ENCODE measurements at places on chromosomes 7 and 10.

DNA sequence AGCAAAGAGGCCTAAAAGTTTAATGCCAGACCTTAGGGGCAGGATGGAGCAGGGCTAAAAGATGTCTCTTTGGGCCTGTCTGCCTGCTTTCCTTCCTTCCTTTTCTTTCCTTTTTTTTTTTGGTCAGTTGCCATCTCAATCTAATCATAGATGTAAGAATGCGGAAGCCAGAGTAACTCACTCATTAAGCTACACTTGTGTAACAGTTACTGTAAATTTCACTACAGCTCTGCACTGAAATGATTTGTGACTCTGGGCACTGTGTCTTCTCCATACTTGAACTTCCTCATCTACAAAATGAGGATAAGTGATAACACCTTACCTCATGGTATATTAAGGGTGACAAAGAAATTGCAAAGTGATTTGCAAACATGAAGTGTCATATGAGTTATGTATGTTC lies 75.5 kb upstream of the AGK start:
- no peak for DNase-seq

DNA sequence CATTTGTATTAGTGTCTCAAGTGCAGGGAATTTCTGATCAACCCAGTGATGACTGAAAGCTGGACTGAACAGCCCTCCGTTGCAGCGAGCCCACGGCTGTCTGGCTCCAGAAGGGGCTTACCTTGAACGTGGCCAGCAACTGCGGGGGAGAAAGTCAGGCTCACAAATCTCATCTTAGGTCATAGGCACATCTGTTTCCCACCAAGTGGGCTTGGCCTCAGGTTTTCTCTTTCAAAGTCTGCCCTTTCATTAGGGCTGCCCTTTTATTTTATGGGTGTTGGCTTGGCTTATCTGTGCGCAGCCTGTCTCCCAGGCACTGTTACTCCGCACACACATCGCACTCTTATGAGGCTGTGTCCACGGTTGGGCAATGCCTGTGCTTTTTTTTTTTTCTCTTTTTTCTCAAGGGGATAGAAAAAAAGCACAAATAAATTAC lies 178.0 kb downstream of the JCAD start:
- no peak for DNase-seq

- DNase-seq: peak; percentile 41
Measured at GRCh38 chr10:97549587-97550322, 22.8 kb upstream of the ANKRD2 start.

DNA sequence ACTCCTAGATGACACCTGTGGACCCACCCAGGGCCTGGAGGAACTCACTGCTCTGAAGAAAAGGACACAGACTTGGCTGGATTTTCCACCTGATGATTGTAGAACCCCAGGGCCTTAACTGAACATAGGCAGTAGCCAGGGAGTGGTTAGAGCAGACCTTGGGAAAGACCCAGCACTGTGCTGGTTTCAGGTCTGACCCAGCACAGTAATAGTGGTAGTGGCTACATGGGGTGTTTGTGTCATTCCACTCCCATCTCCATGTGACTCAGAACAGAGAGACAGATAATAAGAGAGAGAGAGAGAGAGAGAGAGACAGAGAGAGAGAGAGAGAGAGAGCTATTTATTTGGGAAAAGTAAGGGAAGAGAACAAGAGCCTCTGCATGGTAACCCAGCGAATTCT lies 239.1 kb upstream of the MEOX2 start:
- no peak for DNase-seq

GRCh38 chr10:81288544-81288943 lies 586.5 kb upstream of the NRG3 start:
- DNase-seq: no peak

- DNase-seq: no peak
Measured at GRCh38 chr7:133931053-133931452, 196.1 kb upstream of the LRGUK start.

DNA sequence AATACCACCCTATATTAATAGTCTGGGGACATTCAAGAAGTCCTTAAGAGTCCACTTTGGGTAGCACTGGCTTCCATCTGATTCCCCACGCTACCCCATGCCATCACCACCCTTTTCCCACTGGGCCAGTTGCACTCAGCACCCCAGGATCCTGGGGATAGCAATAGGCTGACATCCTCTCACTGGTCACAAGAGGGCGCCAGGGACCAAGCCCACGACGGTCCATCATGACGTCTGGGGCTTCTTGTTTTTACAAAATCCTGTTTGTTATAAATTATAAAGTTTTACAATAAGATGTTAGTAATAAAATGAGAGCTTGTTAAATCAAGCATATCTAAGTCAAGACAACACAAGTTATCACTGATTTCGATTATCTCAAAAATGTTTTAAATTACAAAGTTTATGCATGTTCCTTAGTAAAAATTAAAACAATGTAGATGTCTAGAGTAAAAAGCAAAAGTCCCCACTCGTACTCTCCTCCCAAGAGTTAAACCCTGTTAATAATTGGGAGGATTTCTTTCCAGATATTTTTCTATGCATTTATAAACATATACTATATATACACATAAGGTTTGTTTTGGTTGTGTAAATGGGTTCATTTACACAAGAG lies 15.4 kb downstream of the GPNMB start:
- DNase-seq: peak; percentile 90

- no peak for DNase-seq
Measured at GRCh38 chr10:128158021-128158795, 32.0 kb upstream of the MKI67 start.

DNA sequence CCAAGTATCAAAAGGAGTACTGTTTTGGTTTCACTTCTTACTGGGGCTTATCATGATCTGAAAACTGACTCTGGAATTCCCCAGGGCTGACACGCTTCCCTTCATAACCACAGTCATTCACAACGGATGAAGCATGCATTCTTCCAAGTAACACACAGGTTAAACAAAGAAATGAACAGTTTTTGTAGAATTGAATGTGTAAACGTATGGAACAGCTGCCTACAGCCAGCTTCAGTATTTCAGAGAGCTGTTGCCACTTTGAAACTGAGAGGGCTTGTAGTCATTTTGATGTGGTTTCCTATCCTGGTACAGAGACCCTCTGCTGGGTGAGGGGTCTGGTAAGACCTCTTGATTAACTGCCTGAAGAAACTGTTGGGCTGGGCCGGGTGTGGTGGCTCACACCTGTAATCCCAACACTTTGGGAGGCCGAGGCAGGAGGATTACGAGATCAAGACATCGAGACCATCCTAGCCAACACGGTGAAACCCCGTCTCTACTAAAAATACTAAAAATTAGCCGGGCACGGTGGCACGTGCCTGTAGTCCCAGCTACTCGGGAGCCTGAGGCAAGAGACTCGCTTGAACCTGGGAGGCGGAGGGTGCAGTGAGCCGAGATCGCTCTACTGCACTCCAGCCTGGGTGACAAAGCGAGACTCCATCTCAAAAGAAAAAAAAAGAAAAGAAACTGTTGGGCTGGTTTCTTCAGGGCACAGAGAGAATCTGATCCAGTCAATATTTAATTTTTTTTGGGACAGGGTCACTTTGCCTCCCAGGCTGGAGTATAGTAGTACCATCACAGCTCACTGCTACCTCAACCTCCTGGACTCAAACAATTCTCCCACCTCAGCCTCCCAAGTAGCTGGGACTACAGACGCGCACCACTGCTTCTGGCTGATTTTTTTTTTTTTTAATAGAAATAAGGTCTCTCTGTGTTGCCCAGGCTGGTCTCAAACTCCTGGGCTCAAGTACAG lies 4.7 kb downstream of the NFE2L3 start:
- peak; percentile 66 for DNase-seq

DNA sequence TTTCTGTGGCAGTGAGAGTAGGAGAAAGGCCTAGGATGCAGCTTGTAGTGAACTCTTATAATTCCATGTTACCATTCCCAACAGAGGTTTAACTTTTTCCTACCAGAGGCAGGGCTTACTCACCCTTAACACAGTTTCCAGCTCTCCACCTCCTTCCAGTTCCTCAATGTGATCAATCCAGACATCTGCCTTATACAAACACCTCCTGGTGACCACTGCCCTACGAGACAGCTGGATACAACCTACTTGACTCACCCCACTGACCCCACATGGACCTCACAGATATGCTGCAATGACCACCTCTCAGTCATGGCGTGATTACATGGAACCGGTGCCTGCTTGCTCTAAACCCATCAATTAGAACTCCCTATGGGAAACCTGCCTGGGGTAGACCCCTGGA lies 326.5 kb downstream of the TNS3 start:
- no peak for DNase-seq
